ENCODE measurements at places on chromosomes 5 and 9. TPM values are rescaled to one million over a fixed set of nuclear protein-coding genes. Genes with fewer than 3 reads are reported as not detected.

GRCh38 chr5:33921002-33921401 lies 15.2 kb upstream of the RXFP3 start:
- no peak for DNase-seq

The ZNG1A gene
- 9.4 TPM for total RNA-seq

DNA sequence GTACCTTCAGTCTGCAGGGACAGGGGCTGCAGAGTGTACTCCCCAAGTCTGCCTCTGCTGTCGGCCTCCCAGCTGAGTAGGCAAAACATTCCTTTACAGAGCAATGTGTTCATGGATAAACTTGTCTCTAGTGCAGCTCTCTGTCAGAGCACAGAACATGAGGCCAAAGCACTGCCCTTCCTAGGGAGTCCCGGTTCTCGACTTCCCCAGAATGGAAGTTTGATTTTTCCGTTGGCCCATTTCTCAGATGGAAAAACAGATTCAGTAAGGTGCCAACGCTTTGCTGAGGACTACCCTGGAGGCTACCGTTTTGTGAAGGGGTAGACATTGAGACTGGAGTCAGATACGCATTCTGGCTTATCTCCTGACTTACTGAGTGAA lies 422 bp upstream of the TRIM32 start:
- peak; percentile 48 for DNase-seq

GRCh38 chr9:86093788-86094555 lies 5.4 kb downstream of the GOLM1 start:
- no peak for DNase-seq

DNA sequence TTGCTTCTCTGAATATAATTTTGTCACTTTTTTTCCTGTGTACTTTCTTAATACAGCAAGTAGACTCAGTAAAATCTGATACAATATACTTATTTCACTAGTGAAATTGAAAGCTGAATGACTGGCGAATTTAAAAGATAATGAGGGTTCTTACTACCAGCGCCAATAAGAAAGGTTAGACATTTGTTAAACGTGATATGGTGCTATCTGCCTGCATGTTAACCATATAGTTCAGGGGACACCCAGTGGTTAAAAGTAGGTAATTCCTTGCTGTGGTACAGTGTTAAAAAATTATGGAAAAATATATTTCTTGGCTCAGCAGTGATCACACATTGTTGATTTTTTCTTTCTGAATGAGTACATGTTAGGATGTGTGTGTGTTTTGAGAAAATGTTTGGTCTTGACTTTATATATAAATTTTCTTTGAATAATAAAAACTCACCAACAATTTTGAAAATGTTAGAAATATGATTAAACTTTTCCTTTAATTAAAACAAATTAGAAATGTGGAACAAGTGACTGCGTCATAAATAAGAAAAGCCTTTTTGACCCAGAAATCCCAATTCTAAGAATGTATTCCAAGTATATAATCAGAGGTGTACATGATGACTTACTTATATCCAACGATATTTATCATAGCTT lies 25.8 kb downstream of the CAST start:
- peak; percentile 40 for DNase-seq

- no peak for DNase-seq
Measured at GRCh38 chr5:9059920-9060691, 485.8 kb downstream of the SEMA5A start.

DNA sequence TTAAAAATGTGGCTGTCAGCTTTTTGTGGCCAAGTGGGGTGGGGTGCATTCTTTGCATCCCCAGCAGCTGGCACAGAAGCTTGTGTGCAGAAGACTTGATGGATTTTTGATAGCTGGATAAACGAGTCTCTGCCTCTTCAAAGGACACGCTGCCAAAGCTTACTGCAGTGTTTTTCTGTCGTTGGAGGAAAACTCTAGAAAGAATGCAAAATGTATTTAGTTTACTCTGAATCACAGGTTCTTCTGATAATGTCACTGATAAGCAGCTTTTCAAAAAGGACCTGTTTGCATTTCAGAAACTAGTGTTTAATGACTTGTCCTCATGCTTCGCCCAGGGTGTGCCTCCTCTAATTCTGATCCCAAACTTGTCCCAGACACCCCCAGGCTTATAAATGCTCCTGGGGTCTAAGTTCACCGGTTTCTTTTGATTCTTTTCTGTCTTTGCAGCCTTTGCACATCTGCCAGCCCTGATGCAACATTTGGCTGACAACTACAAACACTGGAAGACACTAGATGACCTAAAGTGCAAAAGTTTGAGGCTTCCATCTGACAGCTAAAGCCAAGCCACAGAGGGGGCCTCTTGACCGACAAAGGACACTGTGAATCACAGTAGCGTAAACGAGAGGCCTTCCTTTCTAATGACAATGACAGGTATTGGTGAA lies 66.0 kb downstream of the WDR41 start:
- DNase-seq: no peak

The TNFSF15 gene
- not detected for total RNA-seq

The PGM5 gene
- total RNA-seq: 0.14 TPM

DNA sequence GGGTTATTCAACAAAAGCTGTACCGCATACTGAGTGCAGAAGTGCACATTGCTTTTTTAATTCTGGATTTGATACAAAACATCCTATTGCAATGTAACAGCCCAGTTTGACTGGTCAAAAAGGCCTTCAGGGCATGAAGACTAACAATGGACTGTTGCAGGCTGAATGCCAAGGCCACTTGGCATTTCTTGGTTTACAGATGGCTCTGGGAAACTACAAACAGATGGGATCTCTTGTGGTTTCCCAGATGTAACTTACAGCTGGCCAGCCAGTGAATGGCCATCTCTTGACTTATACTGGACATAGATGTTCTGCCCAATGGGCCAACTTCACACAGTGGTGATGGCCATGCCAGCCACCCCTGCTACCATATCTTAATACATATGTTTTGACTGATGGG lies 36.8 kb downstream of the UGT3A2 start:
- no peak for DNase-seq

The SNCAIP gene
- 7.4 TPM for total RNA-seq

- no peak for DNase-seq
Measured at GRCh38 chr9:35350827-35351549, 138.9 kb upstream of the RUSC2 start.

- DNase-seq: no peak
Measured at GRCh38 chr5:53009816-53010215, 20.7 kb downstream of the ITGA2 start.

DNA sequence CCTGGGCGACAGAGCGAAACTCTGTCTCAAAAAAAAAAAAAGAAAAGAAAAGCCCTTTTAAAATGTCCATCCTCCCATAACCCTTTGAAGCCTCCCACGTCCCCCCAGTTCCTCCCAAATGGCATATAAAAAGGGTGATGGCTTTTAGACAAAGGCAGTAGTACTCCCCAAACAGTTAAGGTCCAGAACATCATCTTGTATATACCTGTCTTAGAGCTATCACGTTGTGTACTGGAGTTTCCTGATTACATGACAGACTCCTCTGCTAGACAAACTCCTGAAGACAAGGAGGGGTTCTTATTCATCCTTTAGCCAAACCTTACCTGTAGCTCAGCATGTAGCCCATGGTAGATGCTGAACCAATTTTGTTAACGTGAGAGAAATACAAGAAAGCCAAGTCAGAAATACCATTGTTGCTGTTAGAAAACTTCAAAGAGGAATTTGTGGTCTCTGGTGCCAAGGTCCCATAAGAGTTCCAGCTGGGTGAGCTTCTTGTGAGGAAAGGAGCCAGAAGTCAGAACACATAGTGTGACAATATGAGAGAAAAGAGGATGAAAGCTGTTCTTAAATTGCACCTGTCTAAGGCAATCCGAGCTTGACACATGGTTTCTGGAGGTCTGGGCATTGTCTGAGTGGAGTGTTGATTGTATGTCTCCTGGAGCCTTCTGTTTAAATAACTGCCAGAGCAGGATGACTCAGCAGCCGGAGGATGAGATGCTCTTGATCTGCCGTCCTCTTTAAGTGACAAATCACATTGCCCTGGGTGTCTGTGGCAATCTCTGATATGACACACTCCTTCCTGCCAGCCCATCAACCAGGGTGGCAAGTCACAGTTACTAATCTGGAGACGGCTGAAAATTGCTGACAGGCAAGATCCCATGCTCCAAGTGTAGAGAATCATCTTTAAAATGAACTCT lies 69.1 kb downstream of the ARRDC3 start:
- DNase-seq: no peak

The PTBP3 gene
- total RNA-seq: 57.5 TPM

The WDR38 gene
- total RNA-seq: not detected

The PRUNE2 gene
- 3.3 TPM for total RNA-seq

DNA sequence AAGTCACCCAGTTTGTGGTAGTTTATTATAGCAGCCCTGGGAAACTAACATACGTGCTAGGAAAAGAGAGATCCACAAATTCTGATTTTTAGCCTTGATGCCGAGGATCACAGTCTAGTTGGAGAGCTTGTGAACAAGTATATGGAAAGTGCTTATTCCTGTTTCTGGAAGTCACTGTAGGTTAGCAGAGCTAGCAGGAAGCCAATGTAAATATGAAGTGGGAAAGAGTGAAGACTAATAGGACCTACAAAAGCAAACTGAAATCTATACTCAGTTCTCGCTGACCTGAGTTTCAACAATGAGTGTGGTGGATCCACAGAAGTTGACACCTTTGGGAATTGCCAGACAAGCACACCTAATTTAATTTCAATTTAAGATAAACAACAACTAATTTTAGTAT lies 254.9 kb downstream of the PLK2 start:
- no peak for DNase-seq

DNA sequence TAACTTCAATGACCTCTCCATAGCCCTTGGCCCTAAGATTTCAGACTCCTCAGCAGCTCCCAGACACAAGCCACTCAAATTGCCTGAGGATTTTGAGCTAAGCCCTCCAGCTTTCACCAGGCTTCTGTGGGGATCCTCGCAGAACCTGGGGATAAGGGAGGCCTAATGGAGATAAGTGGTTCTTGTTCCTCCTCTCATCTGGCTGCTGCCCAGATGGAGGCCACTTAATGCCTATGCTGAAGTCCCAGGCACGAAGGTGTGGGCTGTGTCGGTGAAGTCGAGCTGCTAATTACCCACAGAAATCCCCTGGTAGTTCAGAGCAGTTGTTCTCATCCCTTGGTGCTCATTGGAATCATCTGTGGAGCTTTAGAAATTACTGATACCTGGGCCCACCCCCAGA lies 10.3 kb upstream of the FAT2 start:
- no peak for DNase-seq

GRCh38 chr5:38258042-38258318 lies 379 bp upstream of the EGFLAM start:
- no peak for DNase-seq

DNA sequence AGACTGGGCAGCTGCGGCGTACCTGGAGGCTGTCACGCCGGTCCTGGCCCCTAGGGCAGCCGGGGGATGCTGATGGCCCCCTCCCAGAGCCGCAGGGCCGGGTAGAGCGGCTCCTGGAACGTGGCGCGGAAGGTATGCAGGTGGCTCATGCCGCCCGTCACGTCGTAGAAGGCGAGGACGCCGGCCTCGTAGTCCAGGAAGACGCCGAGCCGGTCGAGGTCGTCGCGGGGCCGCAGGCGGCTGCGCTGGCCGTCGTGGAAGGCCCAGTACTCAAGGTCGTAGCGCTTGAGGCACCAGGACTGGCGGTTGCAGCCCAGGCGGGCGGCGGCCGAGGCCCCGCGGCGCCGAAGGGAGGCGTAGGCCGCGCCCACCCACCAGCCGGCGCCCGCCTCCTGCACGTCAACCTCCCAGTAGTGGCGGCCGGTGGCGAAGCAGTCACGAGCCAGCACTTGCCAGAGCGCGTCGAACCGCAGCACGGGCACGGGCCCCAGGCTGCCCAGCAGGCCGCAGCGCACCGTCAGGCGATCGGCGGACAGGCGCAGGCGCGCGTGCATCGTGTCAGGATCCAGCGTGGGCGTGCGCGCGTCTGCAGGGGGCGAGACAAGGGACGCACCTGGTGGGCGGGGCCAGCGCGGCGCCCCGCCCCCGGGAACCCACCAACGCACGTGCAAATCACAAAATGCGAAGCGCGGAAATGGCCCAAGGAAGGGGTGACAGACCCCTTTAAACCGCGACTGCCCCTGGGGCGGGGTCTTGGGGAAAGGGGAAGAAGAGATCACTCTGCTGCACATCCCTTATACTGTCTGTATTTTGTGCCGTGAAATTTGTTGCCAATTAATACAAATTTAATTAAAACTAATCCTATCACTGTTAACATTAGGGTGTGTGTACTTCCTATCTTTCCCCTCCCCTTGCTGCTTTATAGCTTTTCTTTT lies 31.2 kb downstream of the NANS start:
- DNase-seq: peak; percentile 76

The NUTM2G gene
- total RNA-seq: 0.07 TPM

The GRXCR2 gene
- not detected for total RNA-seq

DNA sequence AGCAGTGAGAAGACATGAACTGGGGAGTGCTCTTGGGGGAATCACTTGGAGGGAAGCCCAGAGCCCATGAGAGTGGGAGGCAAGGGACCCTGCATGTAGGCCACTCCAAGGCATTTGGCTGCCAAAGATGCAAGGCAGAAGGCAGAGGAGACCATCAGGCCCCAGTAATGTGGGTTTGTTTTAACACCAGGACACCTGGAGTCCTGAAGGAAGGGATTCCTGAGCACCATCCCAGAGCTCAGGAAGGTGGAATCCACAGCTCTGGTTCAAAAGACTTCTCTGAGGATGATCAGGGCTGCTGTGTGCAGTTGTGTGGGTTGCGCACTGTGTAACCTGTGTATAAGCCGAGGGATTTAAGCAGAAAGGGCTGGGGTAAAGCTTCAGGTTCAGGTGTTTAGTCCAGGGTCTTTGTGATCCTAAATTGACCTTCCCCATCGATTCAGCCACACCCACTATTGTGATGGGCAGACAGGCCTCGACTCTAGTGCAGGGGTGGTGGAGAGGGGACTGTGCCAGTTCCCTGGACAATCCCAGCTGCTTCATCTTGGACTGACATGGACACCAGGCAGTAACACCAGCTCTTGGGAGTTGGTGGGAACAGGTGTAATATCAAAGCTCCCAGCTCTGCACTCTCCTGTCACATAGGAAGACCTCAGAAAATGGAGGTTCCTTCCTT lies 11.0 kb downstream of the B4GALT7 start:
- DNase-seq: peak; percentile 20

DNA sequence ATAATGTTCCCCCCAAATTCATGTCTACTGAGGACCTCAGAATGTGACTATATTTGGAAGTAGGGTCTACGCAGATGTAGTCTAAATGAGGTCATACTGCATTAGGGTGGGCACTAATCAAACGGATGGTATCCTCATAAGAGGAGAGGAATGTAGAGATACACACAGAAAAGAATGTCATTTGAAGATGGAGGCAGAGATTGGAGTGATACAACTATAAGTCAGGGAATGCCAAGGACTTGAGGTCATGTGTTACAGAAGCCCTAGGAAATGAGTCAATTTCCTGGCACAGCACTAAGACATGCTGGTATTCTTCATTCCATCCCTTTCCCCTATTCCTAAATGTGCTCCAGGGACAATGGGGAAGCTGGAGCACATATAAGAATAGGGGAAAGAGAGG lies 758 bp upstream of the PDCD1LG2 start:
- DNase-seq: no peak

The VCAN gene
- total RNA-seq: 85.8 TPM

- peak; percentile 81 for DNase-seq
Measured at GRCh38 chr5:80255431-80255810, 427 bp downstream of the SERINC5 start.
